Stimulated activated CD4-positive, alpha-beta T cell treated with anti-CD3 and anti-CD28 coated beads, Interleukin-2, amount 100 ng/mL, for 48 hours (primary cell): ENCODE measurements at places on chromosomes 1 and 21.
A peak's percentile ranks its signal among the peaks of the same experiment; 100 is the strongest.

DNA sequence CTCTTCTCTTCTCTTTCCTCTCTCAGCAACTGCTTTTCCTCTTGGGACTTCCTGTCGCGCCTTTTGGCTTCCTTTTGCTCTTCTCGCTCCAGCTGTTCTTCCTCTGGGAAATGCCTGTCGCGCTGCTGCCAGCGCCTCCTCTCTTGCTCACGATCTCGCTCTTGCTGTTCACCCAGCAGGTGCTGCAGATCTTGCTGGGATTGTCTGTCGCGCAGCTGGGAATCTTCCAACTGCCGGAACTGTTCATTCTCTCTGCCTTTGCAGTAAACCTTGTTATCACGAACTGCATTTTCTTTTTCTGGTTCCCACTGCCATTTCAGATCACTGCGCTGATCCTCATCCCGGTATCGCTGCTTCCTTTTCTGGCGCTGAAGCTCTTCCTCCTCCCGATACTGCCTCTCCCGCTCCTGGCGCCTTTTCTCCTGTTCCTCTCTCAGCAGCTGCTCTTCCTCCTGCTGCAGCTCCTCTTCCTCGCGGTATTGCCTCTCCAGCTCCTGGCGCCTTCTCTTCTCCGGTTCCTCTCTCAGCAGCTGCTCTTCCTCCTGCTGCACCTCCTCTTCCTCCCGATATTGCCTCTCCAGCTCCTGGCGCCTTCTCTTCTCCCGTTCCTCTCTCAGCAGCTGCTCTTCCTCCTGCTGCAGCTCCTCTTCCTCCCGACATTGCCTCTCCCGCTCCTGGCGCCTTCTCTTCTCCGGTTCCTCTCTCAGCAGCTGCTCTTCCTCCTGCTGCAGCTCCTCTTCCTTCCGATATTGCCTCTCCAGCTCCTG is 5.8 kb downstream of the TCHH start:
- DNase-seq: no peak

DNA sequence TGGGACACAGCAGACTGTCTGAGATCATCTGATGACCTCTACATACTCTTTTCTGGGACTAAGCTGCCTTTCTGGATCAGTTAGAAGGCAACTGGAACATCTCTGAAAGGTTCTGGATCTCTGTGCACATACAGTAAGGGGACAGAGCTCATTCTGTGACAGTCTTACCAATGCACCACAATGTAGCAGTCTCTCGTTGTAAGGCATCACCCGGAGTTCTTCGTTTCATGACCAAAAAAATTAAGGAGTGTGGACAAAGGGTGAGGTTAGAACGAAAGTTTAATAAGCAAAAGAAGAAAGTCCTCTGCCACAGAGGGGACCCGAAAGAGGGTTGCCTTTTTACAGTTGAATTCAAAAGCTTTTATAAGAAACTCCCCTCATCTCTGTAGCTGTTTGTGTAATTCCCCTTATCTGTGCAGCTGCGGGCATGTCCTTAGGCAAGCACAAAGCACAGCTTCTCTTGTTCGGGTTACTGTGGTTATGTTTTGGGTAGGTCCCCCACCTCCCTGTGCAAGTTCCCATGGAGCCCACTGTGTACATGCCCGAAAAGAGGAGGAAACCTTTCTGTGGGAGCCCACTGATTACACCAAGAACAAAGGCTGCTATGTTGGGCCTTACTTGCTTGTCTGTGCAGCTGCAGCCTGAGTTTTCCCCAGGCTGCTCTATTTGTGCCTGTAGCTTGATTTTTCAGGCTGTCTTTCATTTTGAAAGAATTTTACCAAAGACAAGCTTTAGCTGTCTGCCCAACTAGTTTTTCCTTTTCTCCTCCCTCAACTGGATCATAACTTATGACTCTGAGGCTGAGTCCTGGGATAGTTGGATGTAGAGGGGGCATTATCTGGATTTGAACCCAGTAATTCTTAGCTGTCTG is 53.1 kb upstream of the CACNA1E start:
- no peak for DNase-seq

DNA sequence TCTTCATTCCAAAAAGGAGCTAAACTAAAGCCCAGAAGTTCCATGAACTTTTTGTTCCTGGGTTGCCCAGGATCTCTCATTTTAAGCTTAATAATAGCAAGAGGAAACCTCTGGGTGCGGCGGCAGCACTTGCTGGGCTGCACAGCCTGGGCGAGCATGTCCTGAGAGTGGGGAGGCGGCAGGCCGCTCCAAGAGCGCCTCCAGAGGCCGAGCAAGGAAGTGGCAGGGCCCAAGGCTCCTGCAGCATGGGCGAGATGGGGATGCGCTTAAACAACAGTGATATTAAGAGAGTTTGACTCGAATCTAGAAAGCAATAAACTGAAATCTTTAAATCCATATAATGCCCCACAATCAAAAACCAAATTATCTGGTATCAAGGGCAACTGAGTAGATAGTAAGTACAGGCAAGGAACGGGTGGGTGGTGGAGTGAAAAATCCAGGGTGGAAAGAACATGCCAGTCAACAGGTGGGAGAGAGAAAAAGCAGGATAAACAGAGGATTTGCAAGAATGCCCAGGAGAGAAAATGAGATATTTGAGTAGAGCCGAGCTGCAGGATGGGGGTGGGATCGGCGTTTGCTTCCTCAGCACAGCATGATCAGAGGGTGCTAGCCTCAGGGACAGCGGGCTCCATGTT is 14.1 kb upstream of the TNR start:
- DNase-seq: peak; percentile 10

DNA sequence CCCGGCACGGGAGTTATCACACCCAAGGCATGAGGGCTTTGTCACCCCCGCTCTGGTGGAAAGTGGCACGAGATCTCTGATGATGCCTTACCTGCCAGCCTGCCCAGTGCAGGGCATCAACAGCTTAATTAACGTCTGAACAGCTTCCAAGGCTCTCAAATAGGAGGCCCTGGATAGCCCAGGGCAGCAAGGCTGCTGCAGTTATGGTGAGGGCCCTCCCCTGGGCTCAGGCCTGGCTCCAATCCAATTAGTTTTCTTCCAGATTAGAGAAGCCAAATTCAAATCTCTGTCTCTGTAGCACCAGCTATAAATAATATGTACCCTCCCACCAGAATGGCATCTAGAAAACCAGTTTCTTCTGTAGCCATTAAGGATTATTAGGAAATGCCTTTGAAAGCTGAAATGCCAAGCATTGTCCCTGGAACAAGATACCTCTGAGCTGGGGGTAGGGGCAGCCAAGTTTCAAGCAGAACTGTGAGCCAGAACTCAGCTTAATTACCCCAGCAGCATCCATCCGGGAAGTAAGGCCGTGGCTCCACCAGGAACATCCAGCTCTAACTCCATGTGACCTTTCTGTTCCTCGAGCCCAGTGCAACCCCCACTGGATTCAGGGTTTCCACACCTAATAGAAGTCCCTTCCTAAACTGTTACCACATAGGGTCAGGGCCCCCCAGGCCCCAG is 12.5 kb downstream of the QSOX1 start:
- no peak for DNase-seq

- no peak for DNase-seq
Observed at GRCh38 chr1:15236746-15237145, 10.3 kb upstream of the FHAD1 start.

- peak; percentile 65 for DNase-seq
Observed at GRCh38 chr1:31939484-31940329, 1.5 kb upstream of the PTP4A2 start.

GRCh38 chr1:226061068-226061840 is 1.3 kb upstream of the H3-3A start:
- no peak for DNase-seq

- DNase-seq: no peak
Observed at GRCh38 chr1:206937425-206937824, 8.8 kb downstream of the PIGR start.

GRCh38 chr1:46150085-46150484 is 17.7 kb upstream of the PIK3R3 start:
- DNase-seq: no peak

GRCh38 chr1:155889566-155889965 is 21.6 kb downstream of the RIT1 start:
- DNase-seq: no peak

DNA sequence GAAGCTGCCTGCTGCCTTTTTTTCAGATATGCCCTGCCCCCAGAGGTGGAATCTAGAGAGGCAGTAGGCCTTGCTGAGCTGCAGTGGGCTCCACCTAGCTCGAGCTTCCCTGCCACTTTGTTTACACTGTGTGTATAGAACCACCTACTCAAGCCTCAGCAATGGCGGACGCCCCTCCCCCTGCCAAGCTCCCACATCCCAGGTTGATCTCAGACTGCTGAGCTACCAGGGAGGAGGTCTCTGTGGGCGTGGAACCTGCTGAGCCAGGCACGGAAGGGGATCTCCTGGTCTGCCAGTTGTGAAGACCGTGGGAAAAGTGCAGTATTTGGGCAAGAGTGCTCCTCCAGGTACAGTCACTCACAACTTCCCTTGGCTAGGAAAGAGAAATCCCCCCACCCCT is 65.1 kb downstream of the MSH4 start:
- DNase-seq: no peak

- DNase-seq: no peak
Observed at GRCh38 chr1:77783141-77783540, 3.7 kb downstream of the MIGA1 start.

DNA sequence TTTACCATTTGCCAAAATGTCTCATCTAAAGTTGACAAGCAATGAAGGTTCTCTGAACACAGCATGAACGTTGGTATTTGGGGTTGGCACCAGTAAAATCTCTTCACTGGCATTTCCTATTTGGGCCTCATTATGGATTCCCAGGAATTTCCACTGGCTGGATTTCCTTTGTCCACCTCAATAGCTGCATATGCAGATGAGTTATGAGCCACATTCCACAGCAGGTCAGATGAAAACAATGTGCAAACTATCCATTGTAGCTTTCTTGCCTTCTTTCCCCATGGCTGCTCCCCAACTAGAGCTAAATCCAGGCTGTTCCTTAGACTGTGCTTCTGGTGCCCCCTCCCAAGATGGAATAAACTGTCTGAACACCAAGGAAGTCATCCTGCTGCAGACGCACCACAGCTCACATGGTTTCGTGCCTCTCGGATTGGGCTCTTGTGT is 168.1 kb upstream of the FGGY start:
- DNase-seq: no peak

GRCh38 chr1:208107425-208108212 is 136.6 kb downstream of the PLXNA2 start:
- DNase-seq: no peak

- no peak for DNase-seq
Observed at GRCh38 chr1:100449477-100449876, 88.5 kb upstream of the GPR88 start.

DNA sequence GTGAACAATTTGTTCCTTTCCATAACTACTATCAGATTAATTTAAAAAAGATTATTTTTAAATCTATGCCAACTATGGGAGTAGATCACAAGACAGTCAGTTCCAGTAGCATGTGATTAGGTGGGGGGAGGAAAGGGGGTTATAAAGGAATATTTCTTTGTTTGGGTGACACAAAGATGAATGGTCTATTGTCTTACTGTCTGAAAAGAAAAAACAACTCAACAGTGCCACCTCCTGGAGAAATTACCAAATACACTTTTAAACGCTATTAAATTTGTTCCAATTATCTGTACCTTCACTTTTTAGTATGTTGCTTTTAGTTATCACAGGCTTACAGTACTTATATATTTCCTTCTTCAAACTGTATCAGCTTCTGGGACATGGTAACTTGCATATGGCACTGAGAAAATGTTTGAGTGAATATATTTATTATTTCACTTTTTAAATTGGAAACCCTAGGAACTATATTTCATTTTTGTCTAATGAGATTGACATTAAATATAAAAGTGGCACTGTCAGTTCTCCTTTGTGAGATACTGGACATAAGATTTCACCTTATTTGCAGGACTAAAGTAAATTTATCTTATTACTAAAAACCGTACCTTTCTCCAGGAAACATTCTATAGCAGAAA is 1.7 kb upstream of the SORT1 start:
- DNase-seq: peak; percentile 27

DNA sequence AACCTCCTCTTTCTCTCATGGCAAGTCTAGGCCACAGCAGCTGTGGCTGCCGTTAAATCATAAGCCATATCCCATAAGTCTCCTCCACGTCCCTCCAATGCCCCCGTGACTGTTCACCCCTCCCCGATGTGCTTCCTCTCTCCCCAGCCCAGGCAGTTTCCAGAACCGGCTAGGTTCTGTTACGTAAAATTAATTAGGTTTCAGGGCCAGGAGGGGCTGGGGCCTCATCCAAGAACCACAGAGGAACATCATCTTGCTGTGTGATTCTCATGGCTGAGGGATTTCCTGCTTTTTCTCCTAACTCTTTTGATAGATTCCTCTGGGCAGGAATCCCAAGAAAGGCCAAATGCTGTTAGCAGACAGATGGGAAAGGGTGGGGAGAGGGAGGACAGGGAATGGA is 141.8 kb upstream of the AJAP1 start:
- no peak for DNase-seq

- no peak for DNase-seq
Observed at GRCh38 chr21:43719748-43720538, 1.0 kb downstream of the PDXK start.

DNA sequence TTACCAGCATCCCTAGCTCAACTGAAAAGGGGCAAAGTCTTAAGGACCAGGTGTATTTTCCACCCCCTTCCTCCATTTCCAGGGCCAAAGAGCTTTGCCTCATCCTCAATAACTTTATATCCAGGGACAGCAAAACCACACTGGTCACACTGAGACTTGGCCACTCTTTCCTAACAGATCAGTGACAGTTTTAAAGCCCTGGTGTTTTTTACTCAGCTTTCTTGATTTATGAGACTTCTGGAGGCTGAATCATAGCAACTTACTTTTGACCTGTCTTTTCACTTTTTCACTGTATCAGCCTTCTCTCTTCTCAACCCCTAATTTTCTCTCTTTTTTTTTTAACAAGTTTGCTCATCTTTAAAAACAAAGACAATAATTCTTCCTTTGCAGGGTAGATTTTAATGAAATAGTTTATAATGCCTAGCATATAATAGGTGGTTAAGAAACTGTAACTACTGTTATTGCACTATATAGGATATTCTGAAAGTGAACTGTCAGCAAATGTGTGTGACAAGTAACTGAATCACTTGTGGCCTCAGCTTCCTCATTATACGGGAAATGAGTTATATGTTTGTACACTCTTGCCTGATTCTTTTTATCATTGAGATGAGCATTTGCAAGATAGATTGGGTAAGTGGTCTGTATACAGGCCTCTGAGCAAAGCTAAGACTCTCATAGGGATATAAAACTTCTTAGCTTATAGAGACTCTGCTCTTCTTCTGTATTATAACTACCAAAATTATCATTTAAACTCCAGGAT is 19.7 kb upstream of the DYNLT5 start:
- no peak for DNase-seq

DNA sequence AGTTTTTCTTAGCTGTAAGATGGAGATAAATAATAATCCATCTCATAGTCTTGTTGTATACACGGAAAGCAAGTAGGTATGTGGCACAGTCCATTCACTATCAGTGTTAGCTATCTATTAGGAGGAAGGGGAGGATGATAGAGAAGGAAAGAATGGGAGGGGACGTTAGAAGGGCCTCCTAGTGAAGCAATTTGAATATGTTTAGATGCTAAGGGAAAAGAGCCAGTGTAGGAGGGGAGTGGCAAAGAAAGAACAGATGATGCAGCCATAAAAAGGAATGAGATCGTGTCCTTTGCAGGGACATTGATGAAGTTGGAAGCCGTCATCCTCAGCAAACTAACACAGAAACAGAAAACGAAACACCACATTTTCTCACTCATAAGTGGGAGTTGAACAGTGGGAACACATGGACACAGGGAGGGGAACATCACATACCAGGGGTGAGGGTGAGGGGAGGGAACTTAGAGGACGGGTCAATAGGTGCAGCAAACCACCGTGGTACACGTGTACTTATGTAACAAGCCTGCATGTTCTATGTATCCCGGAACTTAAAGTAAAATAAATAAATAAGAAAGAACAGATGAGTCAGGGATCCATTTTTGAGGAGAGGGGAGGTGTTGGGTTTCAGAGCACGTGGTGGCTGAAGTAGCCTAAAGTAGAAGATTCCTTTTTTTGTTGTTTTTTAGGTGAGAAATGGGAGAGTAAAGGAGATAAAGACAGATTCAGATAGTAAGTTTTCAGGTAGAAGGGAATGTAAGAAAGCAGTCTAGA is 124.1 kb downstream of the POU2F1 start:
- DNase-seq: no peak
